ENCODE measurements at places on chromosomes 11 and 22.

DNA sequence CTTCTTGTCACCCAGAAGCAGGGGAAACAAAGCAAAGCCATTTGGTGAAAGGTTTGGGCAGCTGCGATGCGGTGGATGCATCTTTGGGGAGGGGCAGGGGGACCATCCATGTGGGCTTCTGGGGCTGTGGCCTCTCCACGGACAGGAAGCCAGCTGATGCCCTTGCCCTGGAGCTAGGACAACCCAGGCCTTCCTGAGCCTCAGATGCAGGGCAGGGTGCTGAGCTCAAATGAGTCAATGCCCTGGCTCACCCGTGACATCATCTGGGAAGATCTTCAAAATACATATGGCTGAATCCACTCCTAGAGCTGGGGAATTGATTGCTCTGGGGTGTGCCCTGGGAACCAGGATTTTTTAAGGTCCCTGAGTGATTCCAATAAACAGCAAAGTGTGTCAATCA lies 1418.2 kb downstream of the TBC1D22A start:
- no peak for DNase-seq

- DNase-seq, result no peak
Observed at GRCh38 chr11:133082841-133083488, 449.3 kb downstream of the OPCML start.

DNA sequence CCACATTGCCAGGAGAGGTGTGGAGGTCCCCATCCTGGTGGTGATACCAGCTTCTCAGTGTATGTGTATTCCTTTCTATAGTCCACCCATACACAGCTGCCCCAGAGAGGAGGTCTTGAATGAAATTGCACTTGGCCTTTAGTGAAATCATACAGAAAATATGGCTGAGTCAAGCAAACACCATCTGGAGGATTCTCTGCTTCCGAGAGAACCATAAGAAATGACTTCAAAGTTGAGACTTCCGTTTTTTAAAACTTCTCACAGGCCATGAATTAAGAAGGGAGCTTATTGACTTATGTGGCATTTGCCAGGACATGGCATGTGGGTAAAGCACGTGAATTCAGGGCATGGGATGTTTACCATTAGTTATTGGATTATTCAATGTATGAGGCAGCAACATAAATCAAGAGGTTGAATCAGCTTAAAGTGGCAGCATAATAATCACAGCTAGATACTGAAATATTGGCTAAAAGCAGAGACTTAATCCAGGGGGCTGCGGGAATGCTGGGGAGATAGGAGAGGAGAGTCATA lies 119.1 kb upstream of the MTNR1B start:
- DNase-seq, result no peak

GRCh38 chr11:45285930-45286632 lies at the start of gene SYT13:
Gene SYT13 (minus strand): TSS chr11:45286341. CDS start chr11:45286207, 134 bp downstream.
- DNase-seq, result no peak

DNA sequence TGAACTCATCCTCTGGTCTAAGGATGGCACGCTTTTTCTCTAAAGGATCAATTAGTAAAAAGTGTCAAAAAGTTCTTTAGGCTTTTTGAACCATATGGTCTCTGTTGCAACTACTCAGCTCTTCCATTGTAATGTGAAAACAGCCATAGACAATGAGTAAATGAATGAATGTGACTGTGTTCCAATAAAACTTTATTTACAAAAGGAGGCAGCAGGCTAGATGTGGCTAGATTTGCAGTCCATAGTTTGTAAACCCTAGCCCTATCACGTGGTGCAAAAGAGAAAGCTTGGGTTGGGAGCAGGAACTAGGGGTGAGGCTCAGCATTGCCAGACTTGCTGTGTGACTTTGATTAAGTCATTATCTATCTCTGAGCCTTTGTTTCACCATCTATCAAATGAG lies 5.4 kb upstream of the NPAS4 start:
- DNase-seq, result no peak

DNA sequence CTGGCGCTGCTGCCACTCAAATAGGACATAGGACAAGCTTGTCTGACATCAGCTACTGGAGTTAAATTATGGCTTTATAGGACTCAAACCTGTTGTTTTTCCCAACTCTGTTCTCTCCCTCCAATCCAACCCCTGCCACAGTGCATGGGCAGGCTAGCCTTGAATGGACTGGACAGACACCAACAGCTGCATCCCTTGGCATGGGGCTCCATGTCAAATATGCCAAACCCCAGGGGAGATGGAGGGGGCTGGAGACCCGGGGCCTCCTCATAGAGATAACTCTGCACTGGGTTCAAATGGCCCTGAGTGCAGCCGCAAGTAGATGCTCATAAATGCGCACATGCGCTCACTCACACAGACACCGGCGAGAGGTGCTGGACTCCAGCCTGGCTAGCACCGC lies 28.9 kb downstream of the CD5 start:
- no peak for DNase-seq

DNA sequence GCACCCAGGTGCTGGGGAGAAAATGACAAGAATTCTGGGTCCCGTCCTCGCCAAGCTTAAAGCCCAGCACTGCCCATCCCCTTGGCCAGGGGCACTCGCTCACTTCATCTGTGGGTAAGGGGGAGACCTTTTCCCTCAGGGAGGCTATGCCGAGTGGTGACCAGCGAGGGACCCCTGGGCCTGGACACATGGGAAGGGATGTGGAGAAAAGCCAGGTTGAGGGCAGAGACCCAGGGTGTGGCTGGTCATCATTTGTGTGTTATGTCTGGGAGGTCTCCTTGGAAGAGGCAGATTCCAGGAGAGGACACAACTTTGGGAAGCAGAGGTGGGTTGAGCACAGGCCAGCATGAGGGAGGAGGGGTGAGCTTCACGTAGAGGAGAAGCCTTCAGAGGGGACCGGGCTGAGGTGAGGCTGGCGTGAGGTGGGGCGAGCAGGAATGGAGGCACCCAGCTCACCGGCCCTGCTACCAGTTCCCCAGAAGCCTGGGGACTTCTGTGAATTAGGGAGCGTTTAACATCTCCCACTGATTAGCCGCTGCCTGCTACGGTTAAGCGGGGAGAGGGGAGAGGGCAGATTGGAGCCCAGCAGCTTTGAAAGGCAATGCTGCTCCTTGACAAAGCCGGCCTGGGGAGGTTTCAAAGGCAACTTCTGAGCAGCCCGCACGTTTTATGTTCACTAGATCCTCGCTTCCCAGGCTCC lies 25.8 kb upstream of the NECTIN1 start:
- DNase-seq, result no peak

- no peak for DNase-seq
Observed at GRCh38 chr11:105226091-105226490, 86.5 kb upstream of the CARD18 start.

DNA sequence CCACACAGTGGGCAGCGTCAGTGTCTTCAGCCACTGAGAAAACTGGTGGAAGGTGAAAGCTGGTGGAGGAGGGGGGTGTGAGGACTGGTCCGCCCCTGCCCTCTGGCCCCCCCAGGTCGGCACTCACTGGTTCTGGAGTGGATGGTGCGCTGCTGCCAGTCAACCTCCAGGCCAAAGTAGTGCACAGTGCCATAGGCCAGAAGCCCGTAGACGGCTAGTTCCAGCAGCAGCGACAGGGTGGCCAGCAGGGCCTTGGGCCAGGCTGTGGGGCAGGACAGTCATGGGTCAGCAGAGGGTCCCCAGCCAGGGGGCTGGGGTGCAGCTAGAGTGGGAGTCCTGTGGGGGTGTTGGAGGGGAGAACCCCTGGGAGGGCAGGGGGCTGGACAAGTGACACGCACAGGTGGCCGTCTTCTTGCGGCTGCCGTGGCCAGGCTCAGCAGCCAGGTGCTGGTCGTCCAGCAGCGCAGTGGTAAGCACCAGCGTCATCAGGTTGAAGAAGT lies 2.2 kb downstream of the LMF2 start:
- DNase-seq, result no peak

DNA sequence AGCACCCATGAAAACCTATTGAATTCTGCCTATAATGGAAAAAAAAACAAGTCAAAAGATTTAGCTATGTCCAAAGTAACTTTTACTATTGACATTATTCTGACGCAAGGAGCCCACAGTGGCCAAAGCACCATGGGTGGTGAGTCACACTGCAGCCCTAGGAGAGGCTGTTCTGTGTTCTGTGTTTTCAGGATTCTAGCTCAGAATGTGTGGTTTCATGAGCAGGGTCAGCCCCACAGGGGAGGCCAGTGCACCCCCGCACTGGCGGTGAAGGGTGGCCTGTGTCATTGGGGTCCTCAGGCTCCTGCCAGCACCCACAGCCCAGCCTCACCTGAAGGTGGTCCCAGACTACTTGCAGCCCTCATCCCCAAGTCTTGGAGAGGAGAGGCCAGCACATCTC lies 112.2 kb downstream of the BRD1 start:
- no peak for DNase-seq

DNA sequence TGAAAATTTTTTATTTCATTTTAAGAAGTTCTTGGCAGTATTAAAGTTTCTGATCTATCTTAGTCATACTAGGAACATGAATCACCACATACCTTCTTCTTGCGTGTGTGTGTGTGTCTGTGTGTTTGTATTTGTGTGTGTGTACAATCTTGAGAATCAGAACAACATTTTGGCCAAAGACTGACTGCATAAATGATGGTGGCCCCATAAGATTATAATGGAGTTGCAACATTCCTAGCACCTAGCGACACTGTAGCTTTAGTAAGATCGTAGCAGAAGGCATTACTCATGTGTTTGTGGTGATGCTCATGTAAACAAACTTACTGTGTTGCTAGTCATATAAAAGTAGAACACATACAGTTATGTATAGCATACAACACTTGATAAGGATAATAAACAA lies 205.4 kb downstream of the FAM76B start:
- no peak for DNase-seq

- DNase-seq, result no peak
Observed at GRCh38 chr11:1908618-1909017, 10.9 kb upstream of the TNNT3 start.

- DNase-seq, result no peak
Observed at GRCh38 chr11:132177106-132177505, 806.7 kb downstream of the NTM start.

- no peak for DNase-seq
Observed at GRCh38 chr11:131584785-131585592, 214.6 kb downstream of the NTM start.

DNA sequence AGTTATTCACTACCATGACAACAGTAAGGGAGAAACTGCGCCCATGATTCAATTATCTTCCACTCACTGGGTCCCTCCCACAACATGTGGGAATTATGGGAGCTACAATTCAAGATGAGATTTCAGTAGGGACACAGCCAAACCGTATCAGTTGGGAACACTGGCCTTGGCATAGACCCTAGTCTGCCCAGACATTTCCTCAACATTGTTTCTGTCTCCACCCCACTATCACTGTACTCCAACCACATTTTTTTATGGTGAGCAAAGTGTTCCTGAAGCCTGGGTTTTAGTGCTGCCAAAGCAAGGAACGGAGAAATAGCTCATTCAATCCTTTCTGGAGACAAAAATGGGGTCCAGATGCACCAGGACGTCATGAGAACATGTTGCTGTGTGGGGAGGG lies 122.6 kb upstream of the CCDC179 start:
- no peak for DNase-seq

DNA sequence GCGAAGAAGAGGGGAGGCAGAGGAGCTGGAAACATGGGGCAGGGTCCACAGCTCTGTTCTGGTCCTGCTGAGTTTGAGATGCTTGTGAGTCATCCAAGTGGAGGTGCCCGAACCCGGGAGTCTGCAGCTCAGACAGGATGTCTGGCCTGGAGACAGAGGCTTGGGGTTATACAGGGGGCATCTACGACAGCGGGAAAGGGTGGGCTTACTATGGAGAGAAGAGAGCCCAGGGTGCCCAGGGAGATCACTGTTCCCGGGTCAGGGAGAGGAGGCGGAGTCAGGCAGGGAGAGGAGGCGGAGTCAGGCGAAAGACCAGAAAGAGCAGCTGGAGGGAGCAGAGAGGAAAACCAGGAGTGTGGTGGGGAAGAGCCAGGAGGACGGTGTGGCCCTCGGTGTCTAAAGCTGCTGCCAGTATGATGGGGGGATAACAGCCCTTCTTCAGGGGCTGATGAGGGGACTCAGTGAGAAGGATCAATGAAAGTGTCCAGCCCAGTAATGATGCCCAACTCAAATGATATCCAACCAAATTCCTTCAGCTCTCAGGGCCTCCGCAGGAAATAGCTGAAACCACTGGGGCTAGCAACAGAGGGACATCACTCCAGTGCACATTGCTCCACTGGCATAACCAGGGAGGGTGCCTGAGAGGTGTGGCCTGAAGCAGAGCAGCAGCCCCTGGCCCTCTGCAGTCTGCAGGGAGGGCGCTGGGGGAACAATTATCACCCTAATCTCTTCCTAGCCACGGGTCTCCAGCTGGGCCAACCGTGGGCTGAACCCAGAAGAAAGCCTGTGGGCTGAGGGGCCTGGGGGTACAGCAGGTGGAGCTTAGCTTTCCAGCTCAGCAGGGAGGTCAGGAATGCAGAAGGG lies 2.6 kb upstream of the LTBP3 start:
- DNase-seq, result no peak

DNA sequence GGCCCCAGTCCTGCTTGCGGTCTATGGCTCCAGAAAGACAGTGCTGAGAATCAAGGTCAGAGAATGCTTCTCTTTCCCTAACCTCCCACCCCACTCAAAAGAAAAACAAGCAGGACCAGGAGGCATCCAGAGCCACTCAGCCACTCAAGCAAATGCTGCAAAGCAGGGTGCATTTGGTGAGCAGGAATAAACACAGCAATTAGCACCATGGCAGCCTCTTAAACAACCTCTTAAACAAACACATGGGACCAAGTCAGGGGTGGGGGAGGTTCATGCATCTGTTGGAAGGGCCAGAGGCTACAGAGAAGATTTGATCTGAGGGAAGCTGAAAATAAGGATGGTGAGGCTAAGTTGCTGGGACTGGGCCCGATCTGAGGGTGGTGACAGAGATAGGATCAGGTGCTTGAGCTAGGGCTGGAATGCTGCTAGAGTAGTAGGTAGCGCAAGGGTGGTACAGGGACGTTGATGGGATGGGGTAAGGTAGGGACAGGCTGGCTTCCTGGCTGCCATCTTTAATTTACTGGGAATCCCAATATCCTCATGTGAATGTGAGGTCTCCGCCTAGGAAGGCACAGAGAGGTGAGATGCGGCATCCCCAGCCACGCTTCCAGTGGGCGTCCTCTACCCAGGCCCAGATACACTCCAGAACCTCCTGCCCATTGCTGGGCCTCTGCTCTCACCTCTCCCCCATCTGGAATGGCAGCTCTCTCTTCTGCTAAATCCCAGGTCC lies 26.6 kb upstream of the LMO1 start:
- no peak for DNase-seq

- DNase-seq, result no peak
Observed at GRCh38 chr11:44901786-44902185, 48.9 kb downstream of the TP53I11 start.

GRCh38 chr11:110438017-110438416 lies 8.3 kb downstream of the FDX1 start:
- DNase-seq, result no peak

DNA sequence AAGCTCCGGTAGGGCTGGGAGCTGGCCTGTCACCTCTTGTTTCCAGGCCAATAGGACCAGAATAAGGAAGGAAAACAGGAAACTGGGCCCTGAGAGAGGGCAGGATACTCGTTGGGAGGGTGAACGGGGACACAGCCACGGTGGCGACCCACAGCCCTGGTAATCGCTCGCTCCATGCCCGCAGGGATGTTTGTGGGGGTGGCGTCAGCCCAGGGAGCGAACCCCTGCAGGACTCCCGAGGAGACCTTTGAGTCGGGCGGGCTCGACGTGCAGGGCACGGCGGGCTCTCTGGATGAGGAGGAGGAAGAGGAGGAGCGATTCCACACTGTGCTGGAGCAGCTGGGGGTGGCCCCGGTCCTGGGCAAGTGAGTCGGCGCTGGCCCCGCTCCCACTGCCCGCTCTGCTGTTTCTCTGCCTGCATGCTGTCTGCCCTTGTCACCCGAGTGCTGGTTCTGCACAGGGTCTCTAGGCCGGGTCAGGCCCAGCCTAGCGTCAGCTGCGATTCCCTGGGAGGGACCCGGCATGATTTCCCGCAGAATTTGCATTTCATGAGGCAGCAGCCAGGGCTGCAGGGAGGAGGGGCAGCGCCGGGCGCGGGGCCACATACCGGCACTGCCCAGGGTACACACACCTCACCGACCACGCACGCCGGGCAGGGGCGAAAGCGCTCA lies 1.6 kb downstream of the CRACR2B start:
- no peak for DNase-seq

All from activated T-helper 1 cell treated with anti-CD3 and anti-CD28 coated beads, Interleukin-2, amount 50 U/mL, for 16 hours (primary cell).